ENCODE measurements at places on chromosomes 12 and 14. TPM values are rescaled to one million over a fixed set of nuclear protein-coding genes. Genes with fewer than 3 reads are reported as not detected.

GRCh38 chr12:111964935-111965334 is 48.0 kb downstream of the TMEM116 start:
- no peak overlapping the region for H3K4me3 ChIP-seq
- no peaks in the 10 kb centered on the region for H3K36me3 ChIP-seq
- H3K4me1 ChIP-seq: no peaks in the 10 kb centered on the region
- H3K27me3 ChIP-seq: no peaks in the 10 kb centered on the region

- H3K27ac ChIP-seq: peak overlapping the region; percentile 46
- H3K4me1 ChIP-seq: peaks cover 25% of the 10 kb centered on the region
- no peaks in the 10 kb centered on the region for H3K36me3 ChIP-seq
- no peak for DNase-seq
These were observed 20.6 kb downstream of the MAPK1IP1L start for GRCh38 chr14:55071870-55072640.

The TAS2R50 gene
- 1.4 TPM for total RNA-seq

DNA sequence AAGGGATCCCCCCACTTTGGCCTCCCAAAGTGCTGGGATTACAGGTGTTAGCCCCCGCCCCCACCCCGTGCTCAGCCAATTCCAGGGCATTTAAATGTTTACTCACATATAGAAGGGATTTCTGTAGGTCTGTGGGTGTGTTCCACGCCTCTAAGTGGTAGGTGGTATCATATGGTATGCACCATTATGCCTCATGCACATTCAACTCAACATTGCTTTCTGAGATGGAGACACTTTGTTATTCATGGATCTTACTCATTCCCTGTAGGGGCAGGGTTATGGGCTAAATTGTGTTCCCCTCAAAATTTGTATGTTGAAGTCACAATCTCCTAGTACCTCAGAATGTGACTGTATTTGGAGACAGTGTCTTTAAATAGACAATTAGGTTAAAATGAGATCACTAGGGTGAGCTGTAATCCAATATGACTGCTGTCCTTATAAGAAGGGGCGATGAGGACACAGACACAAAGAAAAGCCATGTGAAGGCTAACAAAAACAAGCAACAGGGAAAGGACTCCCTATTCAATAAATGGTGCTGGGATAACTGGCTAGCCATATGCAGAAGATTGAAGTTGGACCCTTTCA is 200.6 kb downstream of the EFCAB11 start:
- no peaks in the 10 kb centered on the region for H3K4me1 ChIP-seq
- no peaks in the 10 kb centered on the region for H3K36me3 ChIP-seq
- no peaks in the 10 kb centered on the region for H3K27me3 ChIP-seq
- H3K27ac ChIP-seq: no peak overlapping the region
- no peak for DNase-seq

DNA sequence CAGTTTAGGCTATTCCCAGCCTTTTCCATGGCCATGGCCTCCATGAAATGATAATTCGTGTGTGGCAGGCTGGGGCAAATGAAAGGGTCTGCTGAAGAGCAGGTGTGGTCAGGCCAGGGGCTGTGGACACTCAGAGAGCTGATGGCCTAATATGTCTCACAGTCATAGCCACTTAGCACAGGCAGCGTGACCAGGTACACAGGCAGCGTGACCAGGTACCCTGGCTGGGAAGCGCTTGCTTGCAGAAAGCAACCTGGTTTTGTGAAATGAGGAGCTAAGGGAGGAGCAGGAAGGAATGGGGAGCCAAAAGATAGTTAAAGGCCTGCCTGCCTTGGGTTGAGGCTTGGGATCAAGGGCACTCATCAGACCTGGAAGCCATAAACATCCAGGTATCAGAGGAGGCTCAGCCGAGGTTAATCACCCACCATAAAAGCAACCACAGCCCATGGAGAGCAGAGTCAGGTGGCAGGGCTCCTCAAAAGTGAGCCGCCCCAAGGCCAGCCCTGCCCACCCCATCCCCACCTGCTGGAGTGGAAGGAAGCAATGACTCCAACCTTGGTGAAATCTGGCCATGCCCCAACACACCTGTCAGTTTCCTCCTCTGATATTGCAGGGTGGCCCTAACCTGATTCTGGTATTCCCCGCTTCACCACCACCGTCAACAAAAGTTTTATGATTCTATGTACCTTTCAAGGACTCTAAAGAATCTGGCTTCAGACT is 8.0 kb upstream of the KRT8 start:
- no peak for DNase-seq
- H3K27ac ChIP-seq: no peak overlapping the region
- H3K36me3 ChIP-seq: no peaks in the 10 kb centered on the region
- no peaks in the 10 kb centered on the region for H3K4me1 ChIP-seq

DNA sequence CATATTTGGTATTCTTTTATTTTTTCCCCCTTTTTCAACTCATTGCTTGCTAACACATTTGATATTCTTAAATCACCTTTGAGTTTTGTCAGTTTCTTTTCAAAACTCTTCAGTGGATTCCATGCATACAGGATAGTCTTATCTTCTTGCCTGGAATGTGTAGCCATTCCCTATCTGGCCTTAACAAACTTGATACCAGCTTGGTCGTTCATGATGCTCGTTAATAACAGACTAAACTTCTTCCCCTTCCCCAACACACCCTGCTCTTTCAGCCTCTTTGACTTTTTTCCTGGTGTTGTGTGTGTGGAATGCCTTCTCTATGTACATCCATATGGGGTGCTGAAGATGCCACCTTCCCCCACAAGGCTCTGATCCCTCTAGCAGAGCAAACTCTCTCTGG is 17.7 kb upstream of the CALM1 start:
- peaks cover 20% of the 10 kb centered on the region for H3K4me1 ChIP-seq
- H3K4me3 ChIP-seq: no peak overlapping the region
- no peaks in the 10 kb centered on the region for H3K36me3 ChIP-seq
- H3K27me3 ChIP-seq: no peaks in the 10 kb centered on the region
- DNase-seq: no peak

The SLC25A47 gene
- total RNA-seq: not detected

The PELI2 gene
- total RNA-seq: 27.8 TPM
